T-helper 9 cell (primary cell): ENCODE measurements at places on chromosomes 4 and X.

DNA sequence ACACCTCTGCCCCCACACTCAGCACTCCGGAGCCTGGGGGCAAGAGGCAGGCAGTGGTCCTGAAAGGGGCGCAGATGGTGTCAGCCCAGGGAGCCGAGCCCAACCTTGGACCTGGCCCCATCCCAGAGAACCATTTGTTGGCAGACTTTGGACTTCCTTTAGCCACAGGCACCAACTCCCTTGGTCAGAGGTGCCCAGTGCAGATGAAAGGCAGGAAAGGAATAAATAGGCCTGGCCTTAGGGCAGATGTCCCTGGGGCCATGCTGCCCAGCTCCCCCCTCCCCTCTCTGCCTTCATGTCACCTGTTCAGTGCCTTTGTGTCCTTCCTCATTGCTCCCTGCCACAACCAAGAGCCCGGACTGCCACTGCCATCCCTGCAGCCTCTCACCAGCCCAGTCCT lies 52.8 kb downstream of the SEL1L3 start:
- no peak for DNase-seq

DNA sequence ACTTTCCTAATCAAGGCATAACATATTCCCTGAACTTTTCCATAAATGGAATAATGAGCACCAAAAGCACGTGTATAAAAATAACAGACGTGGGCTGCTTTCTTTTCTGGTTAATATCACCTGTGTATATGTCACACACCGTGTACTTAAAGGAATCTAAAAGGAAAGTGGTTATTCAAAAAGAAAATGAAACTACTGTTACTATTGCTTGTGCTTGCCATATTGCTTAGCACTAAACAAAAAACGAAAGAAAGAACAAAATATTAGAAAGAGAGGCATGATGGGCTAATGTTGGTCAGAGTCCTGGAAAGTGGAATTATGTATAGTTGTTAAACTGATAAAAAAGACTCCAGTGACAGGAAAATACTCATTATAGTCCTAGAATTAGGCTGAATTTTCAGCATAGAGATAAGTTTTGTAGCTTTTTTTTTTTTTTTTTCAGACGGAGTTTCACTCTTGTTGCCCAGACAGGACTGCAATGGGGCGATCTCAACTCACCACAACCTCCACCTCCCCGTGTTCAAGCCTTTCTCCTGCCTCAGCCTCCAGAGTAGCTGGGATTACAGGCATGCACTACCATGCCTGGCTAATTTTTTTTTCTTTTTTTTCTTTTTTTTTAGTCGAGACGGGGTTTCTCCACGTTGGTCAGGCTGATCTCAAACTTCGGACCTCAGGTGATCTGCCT lies 123.2 kb downstream of the PABPC4L start:
- DNase-seq = no peak

GRCh38 chr4:109574443-109574850 lies 14.4 kb downstream of the MCUB start:
- no peak for DNase-seq

GRCh38 chrX:23616361-23616760 lies 50.9 kb upstream of the PRDX4 start:
- no peak for DNase-seq

GRCh38 chr4:13888112-13888511 lies 260.6 kb upstream of the BOD1L1 start:
- DNase-seq = no peak
